Neuronal stem cell (in vitro differentiated cells): ENCODE measurements at places on chromosomes 12 and 14.

- no peak for DNase-seq
These were observed 31.5 kb upstream of the TMPO start for GRCh38 chr12:98483621-98484503.

GRCh38 chr14:88281447-88281846 lies 41.6 kb downstream of the KCNK10 start:
- DNase-seq: no peak

DNA sequence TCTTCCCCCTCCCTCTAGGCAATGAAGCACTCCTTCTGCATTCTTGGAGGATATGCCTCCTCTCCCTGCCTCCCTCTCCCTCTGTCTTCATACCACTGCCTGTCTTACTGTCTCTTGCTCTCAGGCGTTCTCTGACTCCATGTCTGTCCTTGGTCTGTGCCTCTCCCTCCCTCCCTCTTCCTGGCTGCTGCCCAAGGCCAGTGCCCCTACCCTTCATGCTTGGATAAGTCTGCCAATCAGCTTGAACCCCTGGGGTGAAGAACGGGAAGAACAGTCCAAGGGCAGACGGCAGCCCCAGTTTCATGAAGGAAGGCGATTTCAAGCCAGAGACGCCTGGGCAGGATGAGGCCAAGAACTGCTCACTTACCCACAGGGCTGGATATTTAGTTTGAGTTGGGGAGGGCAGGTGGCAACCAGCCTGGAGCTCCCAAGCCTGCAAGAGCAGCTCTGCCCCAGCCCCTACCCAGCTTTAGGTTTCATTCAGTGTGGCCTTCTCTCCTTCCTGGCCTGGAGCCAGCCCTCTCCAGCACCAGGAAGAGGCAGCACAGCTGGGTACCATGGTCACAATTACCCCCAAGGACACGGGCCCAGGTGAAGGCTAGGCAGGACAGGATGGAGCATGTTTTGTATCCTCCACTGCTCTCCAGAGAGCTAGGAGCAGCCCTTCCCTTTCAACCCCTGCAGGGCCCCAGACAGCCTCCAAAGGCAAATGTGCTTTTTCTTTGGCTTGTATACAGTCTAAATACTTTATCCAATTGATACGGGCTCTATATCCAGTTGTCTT lies 35.8 kb upstream of the LTBP2 start:
- no peak for DNase-seq

GRCh38 chr12:2769866-2770533 lies 24.8 kb upstream of the FKBP4 start:
- DNase-seq: no peak

- no peak for DNase-seq
These were observed 109.5 kb downstream of the PAX9 start for GRCh38 chr14:36771028-36771640.

- no peak for DNase-seq
These were observed 60.4 kb downstream of the B4GALNT3 start for GRCh38 chr12:520119-520518.

DNA sequence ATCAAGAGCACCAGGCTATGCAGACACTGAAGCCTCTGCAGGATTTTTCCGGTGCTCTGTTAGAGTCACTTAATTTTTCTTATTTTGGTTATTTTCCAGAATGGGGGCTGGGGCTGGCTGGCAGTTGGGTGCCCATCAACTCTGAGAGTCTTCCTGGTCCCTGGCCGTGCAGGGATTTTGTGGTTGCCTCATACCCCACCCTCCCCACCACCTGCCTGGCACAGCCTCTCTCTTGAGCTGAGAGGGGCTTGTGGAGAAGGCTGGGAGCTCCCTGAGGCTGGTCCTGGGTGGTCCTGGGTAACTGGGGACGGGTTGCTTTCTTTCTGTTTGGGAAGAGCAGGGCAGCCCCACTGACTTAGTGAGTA lies 23.3 kb downstream of the LRTM2 start:
- DNase-seq: no peak

DNA sequence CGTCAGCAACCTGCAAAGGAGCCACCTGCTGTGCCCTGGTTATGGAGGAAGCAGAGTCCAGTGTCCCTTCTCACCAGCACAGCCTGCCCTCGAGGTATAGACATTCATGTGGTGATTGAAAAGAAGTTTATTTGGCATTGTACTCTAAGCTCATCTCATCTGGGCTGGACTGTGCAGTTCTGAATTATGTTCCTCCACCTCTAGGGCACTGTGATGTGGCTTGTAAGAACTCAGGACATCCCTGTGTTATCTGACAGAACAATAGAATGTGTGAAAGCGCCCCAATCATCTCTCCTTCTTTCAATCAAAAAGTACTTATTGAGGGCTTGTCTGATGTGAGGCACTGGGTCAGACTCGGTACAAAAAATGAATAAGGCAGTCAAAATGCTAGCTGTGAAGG lies 140.1 kb downstream of the DHRS2 start:
- no peak for DNase-seq

DNA sequence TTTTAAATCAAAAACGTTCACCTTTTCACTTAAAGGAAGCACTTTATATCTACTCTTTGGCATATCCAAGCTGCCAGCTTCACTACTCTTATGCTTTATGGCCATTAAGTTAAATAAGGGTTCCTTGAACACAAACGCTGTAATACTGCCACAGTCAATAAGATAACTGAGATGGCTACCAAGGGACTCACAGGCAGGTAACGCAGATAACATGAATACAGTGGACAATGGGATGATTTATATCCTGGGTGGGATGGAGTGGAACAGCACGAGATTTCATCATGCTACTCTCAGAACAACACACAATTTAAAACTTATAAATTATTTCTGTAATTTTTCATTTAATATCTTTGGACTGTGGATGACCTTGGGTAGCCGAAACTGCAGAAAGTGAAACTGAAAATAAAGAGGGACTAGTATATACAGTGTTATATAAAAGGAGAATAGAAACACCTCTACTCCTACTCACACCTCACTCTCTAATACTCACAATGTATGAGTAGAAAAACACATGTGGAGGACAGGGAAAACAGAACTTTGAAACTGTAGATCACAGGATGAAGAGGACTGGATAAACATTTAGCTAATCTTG lies 367.3 kb downstream of the C12orf50 start:
- DNase-seq: no peak

GRCh38 chr12:101713059-101713682 lies 15.7 kb downstream of the CHPT1 start:
- DNase-seq: peak; percentile 11

DNA sequence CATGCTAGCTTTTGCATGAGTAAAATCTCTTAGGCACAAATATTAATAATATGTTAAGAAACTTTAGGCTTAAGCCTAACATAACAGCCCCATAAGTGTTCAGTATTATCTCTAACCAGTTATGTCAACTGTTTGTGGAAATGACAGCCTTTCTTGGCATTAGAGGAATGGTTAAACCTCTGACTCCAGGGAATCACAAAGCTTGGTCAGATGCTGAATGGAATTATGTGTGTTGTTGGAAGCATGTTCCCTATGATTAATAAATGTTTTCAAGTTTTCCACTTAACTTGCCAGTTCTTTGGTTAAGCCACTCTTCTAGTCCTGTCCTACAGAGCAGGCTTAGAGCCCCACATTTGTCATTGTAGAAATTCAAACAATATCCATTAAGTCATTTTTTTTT lies 17.0 kb downstream of the PSEN1 start:
- no peak for DNase-seq

- DNase-seq: no peak
These were observed 45.9 kb downstream of the IFNG start for GRCh38 chr12:68113644-68114043.

DNA sequence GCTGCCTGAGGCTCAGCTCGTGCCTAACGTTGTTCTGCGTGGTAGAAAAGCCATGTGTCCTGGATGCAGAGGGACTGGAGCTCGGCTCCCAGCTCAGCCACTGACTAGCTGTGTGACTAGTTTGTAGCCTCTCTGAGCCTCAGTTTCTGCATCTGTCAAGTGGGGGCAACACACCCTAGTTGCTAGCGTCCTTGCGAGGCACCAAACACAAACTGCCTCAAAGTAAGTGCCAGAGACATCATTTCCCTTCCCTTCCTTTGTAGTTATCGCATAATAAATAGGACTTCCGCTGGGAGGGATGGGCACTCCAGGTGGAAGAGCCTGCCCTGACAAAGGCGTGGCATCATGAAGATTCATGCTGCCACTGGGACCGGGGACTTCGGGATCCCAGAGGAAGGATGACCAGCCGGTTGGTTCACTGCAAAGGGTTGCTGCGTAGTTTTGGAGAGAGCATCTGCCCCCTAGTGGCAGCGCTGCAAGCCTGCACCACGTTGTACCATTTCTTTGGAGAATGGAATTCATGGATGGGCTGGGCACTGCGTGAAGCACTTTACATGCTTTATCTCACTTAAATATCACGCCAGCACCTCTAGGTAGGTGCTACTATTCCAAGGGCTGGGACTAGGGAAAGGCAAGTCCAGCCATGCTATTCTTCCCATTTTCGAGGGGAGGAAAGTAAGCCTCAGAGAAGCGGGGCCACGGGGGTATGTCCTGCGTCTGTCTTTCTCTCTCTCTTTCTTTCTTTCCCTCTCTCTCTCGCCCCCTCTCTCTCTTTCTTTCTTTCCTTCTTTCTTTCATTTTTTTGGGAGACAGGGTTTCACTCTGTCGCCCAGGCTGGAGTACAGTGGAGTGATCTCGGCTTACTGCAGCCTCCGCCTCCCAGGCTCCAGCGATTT lies 4.6 kb downstream of the CCDC197 start:
- DNase-seq: peak; percentile 56

GRCh38 chr12:76878099-76878898 lies 520 bp downstream of the CSRP2 start:
- DNase-seq: peak; percentile 58

GRCh38 chr14:59460378-59460777 lies 4.8 kb downstream of the GPR135 start:
- DNase-seq: no peak

GRCh38 chr14:98347686-98348085 lies 924.3 kb downstream of the BCL11B start:
- no peak for DNase-seq

GRCh38 chr12:132351751-132352495 lies 22.5 kb upstream of the GALNT9 start:
- no peak for DNase-seq

DNA sequence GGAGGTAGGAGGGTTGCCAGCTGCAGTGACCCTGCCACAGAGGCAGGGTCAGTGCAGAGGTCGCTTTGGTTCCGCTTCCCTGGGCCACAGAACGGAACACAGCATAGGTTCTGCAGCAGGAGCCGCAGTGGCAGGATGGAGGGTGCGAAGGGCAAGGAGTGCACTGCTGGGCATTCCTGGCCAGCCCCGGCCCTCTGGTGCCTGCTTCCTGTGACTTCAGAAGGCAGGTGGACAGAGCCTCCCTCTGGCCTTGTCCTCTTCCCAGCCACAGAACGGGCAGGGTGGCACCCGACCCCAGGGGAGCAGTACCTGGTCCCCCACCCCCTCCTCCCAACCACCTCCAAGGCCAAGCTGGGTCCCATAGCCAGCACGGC lies 37.7 kb downstream of the SLC8B1 start:
- DNase-seq: no peak

DNA sequence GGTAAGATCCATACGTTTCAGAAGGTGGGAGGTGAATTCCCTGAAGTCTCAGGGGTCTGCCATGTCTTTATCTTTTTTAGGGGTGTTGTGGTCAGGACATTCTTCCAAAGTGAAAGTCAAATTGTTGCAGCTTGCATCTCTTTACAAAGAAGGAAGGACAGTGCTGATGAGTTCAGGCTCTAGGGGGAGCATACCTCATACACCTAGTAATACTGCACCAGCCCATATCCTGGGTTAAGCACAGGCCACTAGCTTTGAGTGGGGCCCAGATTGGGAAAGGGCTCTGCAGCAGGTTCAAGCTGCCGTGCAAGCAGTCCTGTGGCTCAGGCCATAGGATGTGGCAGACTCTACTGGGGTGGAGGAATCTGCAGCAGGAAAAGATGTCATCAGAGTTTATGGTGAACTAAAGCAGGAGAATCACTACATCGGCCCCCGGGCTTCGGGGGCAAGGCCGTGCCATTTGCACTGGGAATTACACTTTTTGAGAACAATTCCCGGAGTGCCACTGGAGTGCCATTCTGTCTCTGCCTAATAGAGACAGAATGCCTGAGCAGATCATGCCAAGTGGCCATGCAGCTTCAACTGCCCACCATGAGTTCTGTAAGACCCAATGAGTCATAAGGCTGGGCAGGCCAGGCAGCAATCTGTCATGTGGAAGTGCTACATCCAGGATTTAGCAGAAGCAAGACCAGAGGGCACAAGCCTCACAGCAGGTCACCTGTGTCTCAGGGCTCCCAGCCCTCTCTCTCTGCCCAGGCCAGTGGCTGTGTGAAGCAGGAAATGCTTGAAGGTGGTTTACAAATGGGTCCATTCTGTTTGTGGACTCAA lies 32.3 kb downstream of the DIO3 start:
- DNase-seq: no peak

DNA sequence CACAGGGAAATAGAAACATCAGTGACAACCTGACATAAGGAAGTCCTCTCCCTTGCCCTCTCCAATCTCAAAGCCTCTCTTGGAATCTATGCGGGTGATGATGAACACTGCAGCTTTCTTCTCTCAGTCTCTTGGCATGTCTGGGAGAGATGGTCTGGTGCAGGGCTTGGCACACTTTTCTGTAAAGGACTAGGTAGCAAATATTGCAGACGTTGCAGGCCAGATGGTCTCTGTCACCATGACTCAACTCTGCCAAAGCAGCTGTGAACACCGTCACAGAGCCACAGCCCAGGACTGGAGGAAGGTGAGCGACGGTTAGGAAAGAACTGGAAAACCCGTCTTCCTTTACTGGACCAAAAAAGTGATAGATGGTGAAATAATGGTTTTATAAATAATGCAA lies 591.0 kb upstream of the TMEM132C start:
- no peak for DNase-seq

DNA sequence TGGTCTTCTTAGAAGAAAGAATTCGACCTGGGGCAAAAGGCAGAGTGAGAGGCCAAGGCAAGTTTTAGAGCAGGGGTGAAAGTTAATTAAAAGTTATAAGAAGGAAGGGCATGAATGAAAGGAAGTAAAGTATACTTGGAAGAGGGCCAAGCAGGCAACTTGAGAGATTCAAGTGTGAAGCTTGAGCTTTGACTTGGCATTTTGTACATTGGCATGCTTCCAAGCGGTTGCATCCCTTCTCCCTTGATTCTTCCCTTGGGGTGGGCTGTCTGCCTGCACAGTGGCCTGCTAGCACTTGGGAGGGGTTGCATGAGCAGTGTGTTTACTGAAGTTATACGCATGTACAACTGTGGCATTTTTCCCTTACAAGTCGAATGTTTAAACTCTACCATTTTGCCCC lies 74.8 kb upstream of the MGAT4C start:
- DNase-seq: no peak

DNA sequence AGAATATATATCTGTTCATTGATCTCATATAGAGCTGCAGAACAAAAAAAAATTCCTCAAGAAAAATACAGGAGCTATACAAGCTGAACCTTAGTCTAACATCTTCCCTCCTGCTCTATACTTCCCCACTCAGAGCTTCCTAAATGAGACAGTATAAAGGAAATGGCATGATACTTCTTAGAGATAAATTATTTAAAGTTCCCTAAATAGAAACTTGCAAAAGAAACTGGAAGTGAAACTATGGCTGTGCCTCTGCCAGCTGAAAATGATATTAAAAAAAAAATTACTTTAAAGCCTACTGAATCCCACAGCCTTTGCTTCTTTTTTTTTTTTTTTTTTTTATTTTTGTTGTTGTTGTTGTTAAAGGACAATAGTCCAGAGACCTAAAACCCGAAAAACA lies 11.6 kb upstream of the NEK9 start:
- no peak for DNase-seq

GRCh38 chr12:80422550-80422949 lies 21.5 kb upstream of the PTPRQ start:
- no peak for DNase-seq
